Pancreas (tissue), 10 donors: ENCODE measurements at places on chromosomes 7 and 10. TPM values are rescaled to one million over a fixed set of nuclear protein-coding genes. Genes with fewer than 3 reads are reported as not detected.

CPVL gene
- polyA plus RNA-seq = 1.6 TPM

GRCh38 chr7:144818511-144818910, 17.3 kb downstream of the TPK1 start:
- DNase-seq = no peak

DNA sequence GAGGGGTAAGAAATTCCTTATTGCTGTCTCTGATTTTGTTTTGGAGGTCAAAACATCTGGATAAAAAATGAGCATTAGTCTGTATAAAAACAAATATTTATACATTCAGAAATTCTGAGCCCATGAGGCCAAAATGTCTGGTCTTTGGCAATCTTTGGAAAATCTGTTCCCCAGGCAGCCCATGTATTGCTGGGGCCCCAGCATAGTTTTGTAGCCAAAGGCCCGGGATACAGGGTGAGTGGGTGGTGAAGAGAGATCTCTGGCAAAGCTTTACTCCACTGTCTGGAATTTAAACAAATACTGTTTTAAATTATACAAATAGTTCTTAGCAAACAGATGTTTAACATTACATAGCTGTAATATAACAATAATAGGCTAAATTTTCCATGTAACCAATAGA, 134.7 kb upstream of the GALNT17 start:
- no peak for DNase-seq

STEAP1 gene
- 1.1 TPM for polyA plus RNA-seq

PON1 gene
- polyA plus RNA-seq = 0.61 TPM

DNA sequence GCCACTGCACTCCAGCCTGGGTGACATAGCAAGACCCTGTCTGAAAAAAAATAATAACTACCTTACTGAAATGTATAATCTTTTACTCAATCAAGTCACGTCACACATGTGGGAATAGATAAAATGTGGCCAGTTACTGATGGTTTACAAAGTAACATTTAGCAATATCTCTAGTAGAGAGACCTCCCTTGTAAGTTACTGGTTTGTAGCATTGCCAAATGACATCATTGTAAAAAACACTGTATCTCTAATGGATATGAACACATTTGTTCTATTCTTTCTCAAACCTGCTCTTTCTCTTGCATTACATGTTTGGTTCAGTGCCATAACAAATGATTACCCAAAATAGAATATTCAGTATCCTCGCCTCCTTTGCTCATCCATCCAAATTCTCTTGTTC, 18.8 kb downstream of the TET1 start:
- no peak for DNase-seq

INSYN2A gene
- 0.02 TPM for polyA plus RNA-seq

PPP1R9A gene
- 6.6 TPM for polyA plus RNA-seq

- no peak for DNase-seq
Measured at GRCh38 chr7:36297364-36298009, 92.2 kb upstream of the ANLN start.

DNA sequence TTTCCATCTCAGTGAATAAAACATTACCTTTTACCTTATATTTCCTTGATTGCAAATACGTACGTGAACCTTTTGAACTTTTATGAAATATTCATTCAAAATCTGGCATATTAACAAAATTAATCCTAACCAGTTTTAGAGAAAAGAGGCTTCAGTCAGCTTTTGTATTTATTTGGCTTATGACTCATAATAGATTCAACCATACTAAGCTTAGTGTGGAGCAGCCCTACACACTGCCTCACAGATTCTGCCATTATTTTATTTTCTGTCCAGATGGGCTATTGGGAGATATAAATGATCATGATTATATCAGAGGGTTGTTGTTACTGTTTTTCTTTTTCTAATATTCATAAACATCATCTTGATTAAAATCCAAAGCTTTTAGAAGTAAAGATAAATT, 325.5 kb downstream of the GPR37 start:
- DNase-seq = no peak

- no peak for DNase-seq
Measured at GRCh38 chr10:26969145-26969926, 108.6 kb upstream of the ABI1 start.

DNA sequence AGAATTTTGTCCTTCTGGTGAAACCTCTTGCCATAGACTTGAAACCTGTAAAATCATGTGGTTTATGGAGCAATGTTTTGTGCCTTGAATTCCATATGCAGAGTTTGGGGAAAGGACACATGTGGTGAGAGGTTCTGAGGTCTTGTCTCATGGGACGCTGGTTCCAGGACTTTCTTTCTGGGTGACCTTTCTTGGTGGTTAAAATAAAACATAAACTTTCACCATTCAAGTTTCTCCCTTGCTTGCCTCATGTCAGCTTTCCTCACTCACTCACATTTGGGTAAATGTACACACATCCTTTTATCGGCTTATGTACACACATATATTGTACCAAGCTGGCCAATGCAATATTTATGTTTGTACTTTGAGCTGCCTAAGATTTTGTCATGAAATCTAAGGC, 144.9 kb upstream of the CELF2 start:
- DNase-seq = no peak
